ENCODE measurements at places on chromosomes 6 and 20.

- DNase-seq = no peak
These were observed 15.1 kb downstream of the MYBL2 start for GRCh38 chr20:43681991-43682410.

DNA sequence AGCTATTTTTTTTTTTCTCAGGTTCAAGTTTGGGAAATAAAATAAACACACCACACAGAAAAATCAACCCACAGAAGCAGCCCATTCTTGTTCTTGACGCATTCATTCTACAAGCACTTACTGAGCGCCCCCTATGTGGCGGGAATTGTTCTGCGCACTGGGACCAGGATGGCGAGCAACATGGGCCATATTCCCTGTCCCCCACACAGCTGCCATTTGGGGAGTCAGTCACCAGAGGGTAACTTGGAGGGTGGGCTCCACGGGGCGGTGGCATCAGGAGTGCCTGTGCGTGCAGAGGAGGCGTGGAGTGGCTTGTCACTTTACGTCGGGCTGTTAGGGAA lies 185.0 kb upstream of the PDE10A start:
- DNase-seq = peak; percentile 10

- no peak for DNase-seq
These were observed 92.8 kb downstream of the CLIC5 start for GRCh38 chr6:45922728-45923351.

DNA sequence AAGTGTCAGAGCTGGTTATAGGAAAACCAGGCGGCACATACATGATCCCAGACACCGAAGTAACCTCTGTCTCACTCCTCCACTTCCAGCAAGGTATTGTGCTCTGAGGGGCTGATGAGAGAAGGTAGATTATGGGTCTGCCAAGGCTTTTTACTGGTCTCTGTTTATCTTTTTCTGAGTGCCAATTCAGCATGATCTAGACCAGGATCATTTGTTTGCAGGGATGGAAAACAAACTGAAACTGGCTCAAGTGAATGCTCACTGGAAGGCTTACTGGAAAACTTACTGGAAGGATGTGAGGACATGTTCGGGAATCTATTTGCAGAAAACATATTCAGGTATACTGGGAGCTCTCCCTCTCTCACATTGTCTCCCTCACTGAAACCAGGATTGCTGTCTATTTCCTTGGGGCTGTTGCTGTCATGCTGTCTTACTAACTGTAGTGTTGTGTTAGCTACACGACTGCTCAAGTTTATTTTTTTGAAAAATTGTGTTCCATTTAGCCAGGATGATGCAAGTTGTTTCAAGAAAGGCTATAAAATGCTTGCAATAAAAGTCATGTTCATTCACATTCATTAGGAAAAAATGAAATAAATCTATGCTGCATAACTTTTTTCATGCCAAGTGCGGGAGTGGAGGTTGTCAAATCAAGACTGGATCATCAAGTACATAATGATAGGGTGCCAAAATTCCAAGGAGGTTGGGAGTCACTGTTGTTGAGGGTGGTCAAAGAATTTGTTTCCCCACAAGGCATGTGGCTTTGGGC lies 37.0 kb downstream of the KLHL31 start:
- DNase-seq = no peak

GRCh38 chr6:12826584-12826983 lies 110.0 kb downstream of the PHACTR1 start:
- no peak for DNase-seq

DNA sequence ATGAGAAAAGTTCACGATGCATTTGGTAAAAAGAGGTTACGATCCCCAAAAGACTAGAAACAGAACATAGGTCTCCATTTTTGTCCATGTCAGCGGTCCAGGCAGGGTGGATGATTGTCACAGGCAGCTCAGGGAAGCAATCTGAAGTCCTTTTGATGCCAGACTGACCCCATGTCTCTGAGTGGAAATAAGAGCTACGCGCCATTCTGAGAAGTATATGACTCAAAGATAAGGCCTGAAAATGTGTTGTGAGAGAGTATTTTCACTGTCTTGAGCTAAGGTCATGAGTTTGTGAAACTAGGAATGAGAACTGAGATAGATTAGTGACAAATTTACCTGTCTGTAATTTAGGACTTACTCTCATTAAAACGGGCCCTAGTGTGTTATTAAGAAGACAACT lies 69.5 kb downstream of the LYRM4 start:
- DNase-seq = no peak

DNA sequence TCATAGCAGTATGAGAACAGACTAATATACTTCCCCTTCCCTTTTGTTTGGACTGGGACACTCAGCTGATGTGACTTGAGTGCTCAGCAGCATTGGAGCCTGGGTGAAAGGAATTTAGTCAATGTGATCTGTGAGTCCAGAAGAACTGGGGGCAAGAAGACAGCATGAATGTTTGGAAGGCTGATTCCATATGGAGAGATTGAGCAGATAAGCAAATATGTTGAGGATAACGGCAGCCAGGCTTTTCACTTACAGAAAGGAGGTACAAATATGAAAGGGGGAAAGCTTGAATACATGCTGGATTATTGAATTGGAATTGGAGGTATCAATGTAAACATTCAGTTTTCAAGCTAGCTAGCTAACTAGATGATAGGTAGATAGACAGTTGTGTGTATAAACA lies 37.8 kb upstream of the SMAP1 start:
- DNase-seq = no peak

GRCh38 chr20:50415021-50415515 lies 95.1 kb upstream of the PTPN1 start:
- DNase-seq = no peak

DNA sequence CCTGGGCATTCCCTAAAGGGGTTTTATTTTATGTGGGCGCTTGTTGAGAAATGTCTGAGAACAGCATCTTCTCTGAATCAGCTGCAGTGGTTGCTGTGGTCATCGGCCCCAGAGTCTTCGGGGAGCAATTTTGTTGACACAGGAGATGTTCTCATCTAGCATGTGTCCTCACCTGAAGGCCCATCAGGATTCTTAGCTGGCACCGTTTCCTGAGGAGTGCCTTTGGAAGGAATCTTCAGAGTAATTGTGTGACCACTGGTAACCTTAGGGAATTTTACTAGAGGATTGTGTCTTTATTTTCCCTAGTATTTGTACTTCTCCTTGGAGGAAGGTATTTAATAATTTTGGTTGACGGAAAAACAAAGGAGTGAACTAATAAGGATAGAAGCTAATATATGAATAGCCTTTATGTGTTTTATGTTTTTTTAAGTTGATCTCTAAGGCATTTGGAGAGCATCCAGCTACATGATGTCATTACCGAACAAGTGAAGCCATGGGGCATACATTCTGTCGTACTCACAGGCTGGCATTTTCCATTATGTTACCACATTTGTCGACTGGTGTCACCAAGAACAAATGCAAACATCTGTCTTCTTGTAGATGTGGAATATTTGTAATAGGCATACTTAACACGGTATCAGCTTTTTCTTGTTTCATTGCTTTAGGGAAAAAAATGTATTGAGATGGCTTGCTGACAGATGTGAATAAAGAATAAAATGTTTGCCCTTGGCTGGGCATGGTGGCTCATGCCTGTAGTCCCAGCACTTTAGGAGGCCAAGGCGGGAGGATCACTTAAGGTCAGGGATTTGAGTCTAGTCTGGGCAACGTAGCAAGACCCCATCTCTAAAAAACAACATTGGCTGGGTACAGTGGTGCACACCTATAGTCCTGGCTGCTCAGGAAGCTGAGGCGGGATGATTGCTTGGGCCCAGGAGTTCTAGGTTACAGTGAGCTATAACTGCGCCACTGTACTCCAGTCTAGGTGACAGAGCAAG lies 41.9 kb downstream of the TULP4 start:
- DNase-seq = peak; percentile 40

DNA sequence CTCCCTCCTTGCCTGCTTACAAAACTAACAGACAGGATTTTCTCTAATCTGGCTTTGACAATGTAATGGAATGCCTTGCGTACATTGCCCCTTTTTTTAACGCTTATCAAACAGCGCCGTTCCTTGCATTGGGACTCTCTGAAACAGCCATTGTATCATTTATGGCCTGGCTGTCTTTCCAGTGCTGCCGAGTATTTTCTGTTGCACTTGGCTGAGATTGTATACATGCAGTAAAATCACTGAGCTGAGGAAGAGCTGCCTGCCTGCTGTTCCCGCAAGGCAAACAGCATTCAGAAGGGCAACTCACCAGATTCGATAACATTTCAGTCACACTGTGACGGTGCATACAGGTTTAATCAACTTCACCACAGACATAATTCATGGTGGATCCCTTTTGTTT lies 106.0 kb downstream of the SH3BGRL2 start:
- DNase-seq = peak; percentile 19

- no peak for DNase-seq
These were observed 357.4 kb downstream of the CDH4 start for GRCh38 chr20:61609461-61609860.

DNA sequence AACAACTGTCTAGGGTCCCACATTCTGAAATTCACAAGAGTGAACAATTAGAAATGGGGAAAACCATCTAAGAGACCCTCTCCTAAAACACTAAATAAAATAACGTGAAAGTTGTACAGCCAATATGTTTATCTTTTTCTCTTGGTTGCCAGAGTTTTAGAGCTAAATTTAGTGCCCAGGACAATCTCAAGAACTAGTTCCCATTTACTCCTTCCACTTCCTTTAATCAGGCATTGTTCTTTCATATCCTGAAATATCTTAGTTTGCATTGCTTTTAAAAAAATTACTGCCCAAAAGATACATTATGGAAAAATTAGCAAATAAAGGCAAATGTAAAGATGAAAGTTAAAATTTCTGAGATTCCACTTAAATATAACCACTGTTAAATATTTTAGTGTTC lies 33.1 kb upstream of the UBR2 start:
- DNase-seq = no peak

DNA sequence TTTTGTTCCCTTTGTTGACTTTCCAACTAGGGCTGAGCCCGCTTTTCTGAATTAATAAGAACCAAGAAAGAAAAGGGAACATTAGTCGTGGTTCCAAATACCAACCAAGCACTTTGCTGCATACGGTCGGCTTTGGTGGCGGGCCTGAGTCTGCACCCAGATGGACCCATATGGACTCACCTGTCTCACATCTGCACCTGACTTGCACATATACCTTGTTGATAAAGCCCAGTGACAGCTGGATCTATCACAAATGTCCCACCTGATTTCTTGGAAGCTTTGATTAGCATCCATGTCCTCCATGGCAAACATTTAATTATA lies 39.0 kb downstream of the TPD52L1 start:
- no peak for DNase-seq

DNA sequence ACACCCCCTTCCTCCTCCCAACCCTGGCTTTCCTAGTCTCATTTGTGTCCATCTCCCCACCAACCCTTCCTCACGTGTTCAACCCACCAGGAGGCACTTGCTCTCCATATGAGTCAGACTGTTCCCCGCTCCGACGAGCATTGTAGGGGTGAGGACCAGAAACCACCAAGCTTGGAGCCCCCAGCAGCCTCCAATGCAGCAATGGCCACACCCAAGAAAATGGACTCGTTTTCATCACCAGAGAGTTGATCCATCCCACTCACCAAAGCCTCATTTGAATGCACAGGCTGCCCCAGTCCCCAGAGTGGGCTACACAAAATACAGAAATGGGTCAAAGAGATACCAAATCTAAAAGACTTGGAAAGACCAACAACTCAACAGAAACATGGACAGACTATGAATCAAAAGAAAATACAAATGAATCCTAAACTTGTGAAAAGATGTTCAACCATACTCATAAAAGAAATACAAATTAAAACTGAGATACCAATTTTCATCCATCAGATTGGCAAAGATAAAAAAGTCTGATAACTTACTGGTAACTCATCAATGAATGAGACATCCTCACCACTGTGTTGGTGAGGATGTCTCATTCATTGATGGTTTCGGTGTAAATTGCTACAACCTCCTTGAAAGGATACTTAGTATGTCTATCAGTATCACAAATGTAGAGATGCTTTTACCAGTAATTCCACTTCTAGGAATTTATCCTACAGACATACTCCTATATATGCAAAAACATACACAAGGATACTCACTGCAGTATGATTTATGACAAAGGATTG lies 68.1 kb downstream of the TRERF1 start:
- DNase-seq = no peak

DNA sequence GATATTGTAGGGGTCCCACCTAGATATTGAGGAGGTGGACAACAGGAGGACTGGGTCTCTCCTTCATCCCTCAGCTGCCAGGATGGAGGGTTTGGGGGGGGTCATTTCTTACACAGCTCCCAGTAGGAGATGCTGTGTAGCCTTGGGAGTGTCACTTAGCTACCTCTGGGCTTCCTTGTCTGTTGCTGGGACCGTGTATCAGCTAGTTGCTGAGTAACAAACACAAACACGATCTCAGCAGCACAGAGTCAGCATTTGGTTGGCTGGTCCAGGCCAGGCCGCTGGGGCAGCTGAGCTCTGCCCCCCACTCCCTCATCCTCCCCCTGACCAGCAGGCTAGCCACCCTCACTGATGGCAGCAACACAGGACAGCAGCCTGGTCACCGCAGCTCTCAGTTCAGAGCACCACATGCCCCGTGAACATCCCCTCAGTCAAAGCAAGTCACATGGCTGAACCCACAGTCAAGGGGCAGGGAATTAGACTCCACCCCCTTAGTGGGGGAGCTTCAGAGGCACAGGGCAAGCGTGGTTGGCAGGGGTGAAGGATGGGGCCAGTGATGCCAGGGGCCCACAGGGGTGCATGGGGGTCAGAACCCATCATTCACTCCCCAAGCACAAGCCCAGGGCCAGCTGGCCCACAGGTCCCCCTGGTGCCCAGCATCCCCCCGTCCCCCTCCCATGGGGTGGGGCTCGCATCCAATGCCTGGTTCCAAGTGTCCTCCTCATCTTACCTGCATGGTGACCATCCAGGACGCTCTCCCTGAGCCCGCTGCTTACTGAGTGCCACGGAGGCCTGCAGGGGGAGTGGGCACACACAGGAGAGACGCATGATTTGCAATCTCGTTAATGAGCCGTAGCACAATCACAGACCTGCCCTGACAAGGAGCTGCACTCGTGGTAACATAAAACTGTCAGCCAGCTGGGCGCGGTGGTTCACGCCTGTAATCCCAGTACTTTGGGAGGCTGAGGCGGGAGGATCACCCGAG lies 112.4 kb downstream of the TAF4 start:
- peak; percentile 49 for DNase-seq
